Tongue (tissue), 3 donors: ENCODE measurements at places on chromosomes 2 and 18.
A peak's percentile ranks its signal among the peaks of the same experiment; 100 is the strongest.

GRCh38 chr2:234195516-234195915 is 145.0 kb downstream of the SPP2 start:
- DNase-seq, result no peak

- peak; percentile 45 for DNase-seq
These were observed 903.3 kb upstream of the KLHL29 start for GRCh38 chr2:22481486-22482259.

DNA sequence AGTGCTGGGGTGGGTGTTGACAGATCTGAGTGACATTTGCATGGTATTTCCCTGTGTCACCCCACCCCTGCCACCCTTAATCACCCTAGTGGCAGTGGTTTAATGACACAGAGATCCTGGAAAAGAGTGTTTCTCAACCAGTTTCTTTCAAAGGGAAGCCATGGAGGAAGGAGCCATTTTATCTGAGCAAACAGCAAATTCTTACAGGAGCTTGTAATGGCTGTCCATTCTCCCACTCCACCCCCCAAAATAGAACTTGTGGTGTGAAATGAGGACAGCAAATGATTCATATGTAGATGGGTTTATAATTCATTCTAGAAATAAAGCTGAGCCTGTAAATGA is 51.5 kb downstream of the CDC42EP3 start:
- no peak for DNase-seq

DNA sequence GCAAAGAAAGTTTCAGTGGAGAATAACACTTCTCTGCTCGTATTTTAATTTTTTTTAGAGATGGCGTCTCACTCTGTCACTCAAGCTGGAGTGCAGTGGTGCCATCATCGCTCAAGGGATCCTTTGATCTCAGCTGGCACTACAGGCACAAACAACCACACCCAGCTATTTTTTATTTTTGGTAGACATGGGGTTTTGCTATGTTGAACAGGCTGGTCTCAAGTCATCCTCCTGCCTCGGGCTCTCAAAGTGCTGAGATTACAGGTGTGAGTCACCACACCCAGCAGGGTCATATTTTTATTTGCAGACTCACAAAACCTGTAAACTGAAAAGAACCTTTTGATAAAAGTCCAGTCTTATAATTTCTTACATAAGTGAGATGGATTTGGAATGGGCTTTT is 2.6 kb downstream of the TRAK2 start:
- no peak for DNase-seq

DNA sequence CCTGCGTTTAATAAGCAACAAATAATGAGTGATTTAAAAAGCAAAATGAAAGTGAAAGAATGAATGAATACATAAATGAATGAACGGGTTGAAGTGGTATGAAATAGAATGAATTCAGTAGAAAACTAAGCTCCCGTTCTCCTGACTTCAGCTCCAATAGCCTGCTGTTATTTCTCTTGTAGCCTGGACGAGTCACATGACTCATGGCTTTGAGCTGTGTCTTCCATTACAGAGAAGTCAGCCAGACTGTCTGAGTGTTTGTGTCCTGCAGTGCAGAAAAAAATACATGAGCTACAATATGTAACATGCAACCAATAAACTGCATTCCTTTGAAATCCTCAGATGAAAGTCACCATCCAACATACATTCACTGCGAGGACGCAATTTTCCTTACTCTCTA is 21.2 kb downstream of the SCG2 start:
- peak; percentile 64 for DNase-seq

- DNase-seq, result no peak
These were observed 28.2 kb upstream of the CYRIA start for GRCh38 chr2:16693854-16694253.

GRCh38 chr2:8437949-8438400 is 243.9 kb upstream of the ID2 start:
- no peak for DNase-seq

- DNase-seq, result peak; percentile 76
These were observed 422.9 kb downstream of the ARHGAP15 start for GRCh38 chr2:143551971-143552650.

DNA sequence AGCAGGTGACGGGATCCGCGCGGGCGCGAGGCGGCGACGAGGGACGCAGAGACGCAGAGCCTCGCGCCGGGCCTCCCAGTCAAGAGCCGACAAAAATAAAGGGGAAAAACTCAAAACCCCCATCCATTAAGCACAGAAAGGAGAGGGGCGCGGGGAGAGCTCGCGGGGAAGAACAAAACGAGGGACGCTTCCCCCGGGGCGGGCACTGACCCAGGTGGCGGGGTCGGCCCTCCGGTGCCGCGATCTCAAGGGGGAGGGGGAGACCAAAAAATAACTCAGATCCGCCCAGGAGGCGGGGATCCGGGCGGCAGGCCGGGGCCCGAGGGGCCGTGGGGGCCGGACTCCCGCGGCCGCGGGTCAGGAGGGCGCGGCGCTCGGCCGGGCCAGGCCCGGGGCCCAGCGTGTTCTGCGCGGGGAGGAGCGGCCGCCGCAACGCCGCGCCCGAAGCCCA is 597 bp downstream of the RNF103 start:
- peak; percentile 73 for DNase-seq

- no peak for DNase-seq
These were observed 28.9 kb downstream of the ABCB11 start for GRCh38 chr2:169002161-169002738.
